ENCODE measurements at places on chromosomes 1 and 21.

DNA sequence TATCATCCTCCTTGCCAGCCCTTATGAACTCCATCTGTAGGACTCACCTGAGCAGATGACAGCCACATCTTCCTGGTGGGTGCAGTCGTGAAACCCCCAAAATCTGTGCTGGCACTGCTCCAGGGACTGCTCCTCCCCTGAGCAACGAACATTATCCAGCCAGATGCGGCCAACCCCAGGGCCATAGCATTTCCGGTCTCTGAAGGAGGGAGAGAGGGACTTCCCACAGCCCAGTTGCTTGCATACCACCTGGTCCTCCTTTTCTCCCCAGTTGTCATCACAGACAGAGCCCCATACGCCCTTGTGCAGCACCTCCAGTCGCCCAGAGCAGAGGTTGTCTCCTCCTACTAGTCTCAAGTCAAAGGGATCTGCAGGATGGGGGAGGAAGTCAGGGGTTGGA is 8.5 kb downstream of the CD5L start:
- no peak for DNase-seq

- DNase-seq, result no peak
Measured at GRCh38 chr1:163427279-163427678, 105.5 kb downstream of the NUF2 start.

DNA sequence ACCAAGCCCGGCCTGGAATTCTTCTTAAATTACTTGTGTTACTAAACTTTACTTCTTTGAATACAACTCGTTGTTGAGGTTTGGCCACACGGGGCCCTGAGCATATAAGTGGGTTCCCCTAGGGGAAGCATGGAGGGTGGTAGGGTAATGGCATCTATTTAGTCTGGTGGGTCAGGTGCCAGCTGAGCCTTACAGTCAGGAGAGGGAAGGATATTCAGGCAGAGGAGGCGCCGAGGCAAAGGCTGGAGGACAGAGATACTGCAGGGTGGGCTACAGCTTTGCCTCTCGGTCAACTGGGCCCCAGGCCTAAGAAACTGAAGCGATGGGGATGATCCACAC is 424 bp upstream of the NECAP2 start:
- no peak for DNase-seq

DNA sequence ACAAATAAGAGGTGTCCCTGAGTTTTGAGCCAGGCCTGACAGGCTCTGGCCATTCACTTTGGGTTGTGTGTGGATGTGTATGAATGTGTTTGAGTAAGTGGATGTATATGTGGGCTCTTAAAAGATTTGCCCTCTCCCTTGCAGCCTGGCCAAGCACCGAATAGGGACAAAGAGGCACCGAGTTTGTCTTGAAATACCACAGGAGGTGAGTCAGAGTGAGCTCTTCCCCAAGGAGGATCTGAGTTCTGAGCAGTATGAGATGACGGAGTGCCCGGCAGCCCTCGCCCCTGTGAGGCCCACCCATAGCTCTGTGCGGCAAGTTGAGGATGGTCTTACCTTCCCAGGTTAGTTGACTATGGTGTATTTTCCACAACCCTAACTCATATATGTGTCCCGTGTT is 19.0 kb downstream of the KDM4A start:
- DNase-seq, result no peak

GRCh38 chr1:155282488-155283091 is 5.3 kb downstream of the HCN3 start:
- no peak for DNase-seq

All from spleen (tissue), 13 donors.